Dorsolateral prefrontal cortex (tissue), 122 donors: ENCODE measurements at places on chromosomes 12 and 14. TPM values are rescaled to one million over a fixed set of nuclear protein-coding genes. Genes with fewer than 3 reads are reported as not detected.

The KRT73 gene
- not detected for total RNA-seq

The IQSEC3 gene
- 118 TPM for total RNA-seq

The OR4K1 gene
- not detected for total RNA-seq

The MYO1H gene
- 0.22 TPM for total RNA-seq

The SETD3 gene
- 89.5 TPM for total RNA-seq

The IFI27 gene
- 126 TPM for total RNA-seq

The AQP6 gene
- total RNA-seq, result 1.6 TPM

The CLEC2A gene
- total RNA-seq, result not detected

The IL26 gene
- not detected for total RNA-seq

The NANOG gene
- 2.2 TPM for total RNA-seq

The ITGB7 gene
- 1.5 TPM for total RNA-seq

The BCAT1 gene
- 32.0 TPM for total RNA-seq

The INHBC gene
- total RNA-seq, result not detected

The ZNF10 gene
- total RNA-seq, result 18.4 TPM

The TRHDE gene
- total RNA-seq, result 47.9 TPM

The ETFBKMT gene
- total RNA-seq, result 3.2 TPM

The SLC38A4 gene
- 0.24 TPM for total RNA-seq

The REP15 gene
- 4.3 TPM for total RNA-seq
